ENCODE measurements at places on chromosomes 3 and 15.
A peak's percentile ranks its signal among the peaks of the same experiment; 100 is the strongest.

- peak; percentile 63 for DNase-seq
Measured at GRCh38 chr3:27606537-27606936, 115.6 kb downstream of the EOMES start.

- peak; percentile 58 for DNase-seq
Measured at GRCh38 chr15:58492661-58493397, 61.0 kb downstream of the LIPC start.

DNA sequence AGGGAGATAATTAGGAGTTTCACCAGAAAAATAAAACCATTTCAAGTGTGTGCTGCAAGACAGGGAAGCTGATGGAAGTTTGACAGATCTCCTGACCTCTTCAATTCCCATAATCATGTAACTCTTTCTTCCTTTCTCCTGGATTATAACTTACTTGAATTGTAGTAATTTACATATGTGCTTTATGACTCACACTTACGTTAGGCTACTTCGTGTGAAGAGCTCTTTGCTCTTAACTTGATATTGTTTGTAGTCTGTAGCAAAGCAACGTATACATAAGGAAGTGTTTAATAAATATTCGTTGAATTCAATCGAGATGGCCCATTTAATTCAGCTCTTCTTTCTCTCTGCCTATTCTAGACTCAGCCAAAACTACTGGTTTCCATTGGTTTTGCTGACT lies 23.5 kb downstream of the ROBO2 start:
- DNase-seq: no peak

GRCh38 chr3:184537885-184538665 lies 23.5 kb upstream of the EPHB3 start:
- no peak for DNase-seq

- DNase-seq: no peak
Measured at GRCh38 chr3:168570404-168571155, 474.9 kb upstream of the GOLIM4 start.

- DNase-seq: peak; percentile 40
Measured at GRCh38 chr15:31974855-31975829, 55.2 kb upstream of the CHRNA7 start.

- DNase-seq: peak; percentile 3
Measured at GRCh38 chr3:7423995-7424394, 563.1 kb downstream of the GRM7 start.

Measured in kidney tubule cell (primary cell).